NCI-H2081 (cell line): ENCODE measurements at places on chromosomes 1 and 21.
A peak's percentile ranks its signal among the peaks of the same experiment; 100 is the strongest.

- DNase-seq, result peak; percentile 90
These were observed 953 bp downstream of the TRIM46 start for GRCh38 chr1:155174324-155175280.

DNA sequence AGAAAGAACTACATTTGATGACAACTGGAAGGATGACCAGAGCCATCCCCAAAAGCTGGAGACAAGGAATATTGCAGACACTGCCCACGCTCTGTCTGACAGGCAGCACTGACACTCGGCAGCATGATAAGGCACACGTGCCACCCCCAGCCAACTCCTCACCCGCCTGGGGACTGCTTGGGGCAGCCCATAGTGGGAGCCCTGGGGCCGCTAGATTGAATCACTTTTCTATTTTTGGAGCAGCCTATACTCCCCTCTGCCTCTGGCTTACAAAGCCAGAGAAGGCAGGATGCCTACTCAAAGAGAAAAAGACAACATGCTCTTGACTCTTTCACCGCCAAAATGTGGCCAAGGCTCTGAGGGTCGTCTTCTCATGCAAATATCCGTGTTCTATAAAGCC is 1.3 kb downstream of the SMG5 start:
- no peak for DNase-seq

GRCh38 chr1:94778808-94779207 is 41.3 kb upstream of the SLC44A3 start:
- no peak for DNase-seq

GRCh38 chr1:24905355-24905978 is 24.6 kb downstream of the RUNX3 start:
- DNase-seq, result no peak

- no peak for DNase-seq
These were observed 11.6 kb upstream of the PCP4 start for GRCh38 chr21:39855595-39855994.

DNA sequence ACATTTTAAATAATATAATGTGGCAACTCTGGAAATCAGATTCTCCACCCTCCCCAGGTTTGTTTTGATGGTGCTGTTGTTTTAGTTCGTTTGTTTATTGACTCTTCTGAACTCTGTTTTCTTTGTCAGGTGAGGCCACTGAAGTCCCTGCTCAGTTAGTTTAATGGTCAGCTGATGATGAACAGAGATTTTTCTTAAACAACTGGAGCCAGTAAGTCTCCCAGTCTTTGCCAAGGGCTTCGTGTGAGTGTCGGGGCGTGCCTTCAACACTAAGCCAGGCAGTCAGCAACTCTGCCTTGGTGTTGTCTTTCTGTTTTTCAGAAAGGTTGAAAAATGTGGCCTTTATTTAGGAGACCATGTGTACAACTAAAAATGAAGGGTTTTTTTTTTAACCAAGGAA is 58.9 kb downstream of the TEX35 start:
- DNase-seq, result no peak

GRCh38 chr1:43981135-43981491 is 2.1 kb downstream of the B4GALT2 start:
- DNase-seq, result no peak

DNA sequence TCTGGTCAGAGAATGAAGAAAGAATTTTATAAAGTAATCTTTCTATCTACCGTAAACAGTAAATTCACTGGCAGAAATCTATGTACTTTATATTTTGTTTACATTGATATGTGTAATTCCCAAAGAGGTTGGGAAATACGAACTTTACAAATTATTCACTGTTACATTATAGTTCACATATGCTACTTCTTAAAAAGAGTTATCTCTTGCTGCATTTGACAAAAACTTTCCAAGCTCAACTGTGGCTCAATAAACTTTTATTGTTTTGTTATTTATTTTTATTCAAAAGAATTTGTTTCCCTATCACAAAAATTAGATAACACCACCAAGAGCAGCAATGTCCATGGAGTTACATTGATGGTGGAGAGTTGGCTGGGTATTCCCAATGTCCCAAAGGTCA is 201.2 kb upstream of the TNR start:
- DNase-seq, result no peak

DNA sequence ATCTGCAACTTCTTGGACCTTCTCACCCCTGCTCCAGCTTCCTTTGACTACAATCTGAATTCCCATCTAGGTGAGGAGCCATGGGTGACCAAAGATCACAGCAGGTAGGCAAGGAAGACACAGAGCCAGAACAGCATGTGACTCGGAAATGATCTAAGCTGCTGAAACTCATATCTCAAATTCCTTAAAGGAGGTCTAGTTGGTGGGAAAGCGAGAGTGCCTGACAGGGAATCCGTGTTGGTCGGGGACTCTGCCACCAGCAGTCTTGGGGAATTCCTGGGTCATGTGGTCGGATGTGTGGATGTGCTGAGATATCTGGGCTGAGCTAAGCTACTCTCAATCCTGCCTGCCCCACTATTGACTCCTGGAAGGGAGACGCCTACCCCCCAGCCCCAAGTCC is 3.2 kb upstream of the NUAK2 start:
- DNase-seq, result no peak

DNA sequence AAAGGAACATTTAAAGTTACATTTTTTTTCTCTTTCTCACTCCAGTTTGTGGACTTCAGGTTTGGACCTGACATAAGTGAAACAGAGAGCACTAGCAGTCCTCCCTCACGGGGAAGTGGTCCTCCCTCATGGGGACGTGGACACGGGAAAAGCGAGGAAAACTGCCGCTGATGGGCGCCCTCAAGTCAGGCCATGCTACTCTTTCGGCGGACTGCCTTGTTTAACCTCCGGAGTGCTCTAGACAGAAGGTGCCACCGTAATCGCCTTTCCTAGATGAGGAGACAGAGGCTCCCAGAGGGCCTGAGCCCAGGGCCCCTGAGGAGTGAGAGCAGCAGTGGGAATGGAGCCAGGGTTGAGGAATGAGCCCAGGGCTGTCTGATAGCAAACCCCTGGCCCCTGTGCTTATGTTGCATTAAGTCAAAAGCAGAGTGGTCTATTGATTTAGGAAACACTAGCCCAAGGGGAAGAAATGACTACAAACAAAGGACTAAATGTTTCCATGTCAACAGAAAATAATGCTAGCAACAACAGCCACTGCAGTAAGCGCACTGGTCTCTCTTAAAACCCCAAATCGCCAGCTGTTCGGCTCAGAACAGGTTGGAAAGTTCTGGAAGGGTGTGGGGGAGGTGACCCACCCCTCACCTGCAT is 84.1 kb downstream of the DMRTB1 start:
- peak; percentile 20 for DNase-seq

GRCh38 chr1:54973205-54973921 is 7.1 kb upstream of the TMEM61 start:
- DNase-seq, result peak; percentile 9

DNA sequence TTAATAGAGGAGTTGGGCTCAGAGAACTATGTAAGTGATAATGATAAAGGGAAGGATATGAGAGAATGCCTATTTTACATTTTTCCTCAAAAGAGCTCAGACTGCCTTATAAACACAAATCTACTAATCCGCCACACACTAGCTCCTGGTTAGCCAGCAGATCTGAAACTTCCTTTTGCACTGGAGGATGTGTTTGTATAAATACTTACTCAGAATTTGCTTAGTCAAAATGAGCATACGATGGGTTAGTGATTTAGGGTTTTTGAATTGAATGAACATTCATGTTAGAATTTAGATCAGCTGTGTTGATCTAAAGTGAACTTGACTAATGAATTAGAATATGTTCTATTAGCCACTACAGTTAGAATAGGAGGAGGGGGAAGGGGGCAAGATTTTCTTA is 9.1 kb upstream of the IER5 start:
- DNase-seq, result no peak

DNA sequence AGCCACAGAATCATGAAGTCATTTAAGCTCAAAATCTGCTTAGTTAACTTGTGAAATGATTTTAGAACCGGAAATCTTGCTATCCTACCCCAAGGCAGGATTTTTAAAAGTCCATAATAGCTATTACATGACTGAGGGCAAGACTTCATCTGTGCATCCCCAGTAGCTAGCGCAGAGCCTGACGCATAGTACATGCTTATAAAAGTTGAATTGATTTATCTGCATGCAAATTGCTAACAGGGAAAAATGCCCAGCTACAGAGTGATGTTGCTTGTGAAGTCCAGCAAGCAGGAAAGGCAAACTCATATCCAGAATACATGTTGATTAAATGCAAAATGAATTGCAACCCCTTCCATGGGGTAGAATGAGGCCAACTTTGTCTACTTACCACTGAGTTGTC is 8.1 kb upstream of the MAP1LC3C start:
- no peak for DNase-seq

DNA sequence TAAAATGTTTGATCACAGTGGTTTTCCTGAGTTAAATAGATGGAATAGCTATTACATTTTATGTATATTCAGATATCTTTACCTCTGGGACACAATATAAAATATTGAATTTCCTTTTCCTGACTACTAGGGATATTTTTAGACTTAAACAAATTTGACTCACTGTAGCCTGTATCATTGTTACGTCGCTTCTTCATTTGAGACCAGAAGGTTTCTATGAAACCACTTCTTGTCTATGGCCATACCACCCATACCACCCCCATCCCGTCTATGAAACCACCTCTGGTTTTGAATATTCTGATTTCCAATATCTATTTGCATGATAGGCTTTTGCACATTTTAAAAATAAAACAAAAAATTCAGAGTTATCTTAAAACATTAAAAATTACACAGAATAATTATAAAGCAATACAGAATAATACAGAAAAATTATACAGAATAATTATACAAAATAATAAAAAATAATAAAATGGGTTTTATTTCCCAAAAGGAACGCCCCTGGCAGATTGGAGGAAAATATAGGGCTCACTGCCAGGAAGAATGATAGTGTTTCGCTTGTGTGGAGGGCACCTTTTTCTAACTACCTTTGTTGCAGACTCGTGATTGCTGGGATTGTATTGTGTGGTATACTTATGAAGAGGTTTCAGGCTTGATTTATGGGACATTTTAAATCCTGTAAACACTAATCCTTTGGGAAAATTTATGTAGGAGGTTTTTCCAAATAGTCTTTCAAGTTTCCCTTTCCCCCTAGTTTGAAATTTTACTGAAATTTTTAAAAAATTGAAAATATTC is 4.7 kb downstream of the SPEN start:
- peak; percentile 10 for DNase-seq
